PC-9 (cell line): ENCODE measurements at places on chromosomes 11 and 22. TPM values are rescaled to one million over a fixed set of nuclear protein-coding genes. Genes with fewer than 3 reads are reported as not detected.

NUP98 gene
- total RNA-seq = 49.8 and 59.7 TPM in 2 replicates

GRCh38 chr11:11397036-11397415 is 44.0 kb upstream of the CSNK2A3 start:
- DNase-seq = no peak
- H3K4me3 ChIP-seq = no peak overlapping the region
- H3K36me3 ChIP-seq = no peaks in the 10 kb centered on the region
- no peaks in the 10 kb centered on the region for H3K4me1 ChIP-seq
- peaks cover 40% of the 10 kb centered on the region for H3K27me3 ChIP-seq

DNA sequence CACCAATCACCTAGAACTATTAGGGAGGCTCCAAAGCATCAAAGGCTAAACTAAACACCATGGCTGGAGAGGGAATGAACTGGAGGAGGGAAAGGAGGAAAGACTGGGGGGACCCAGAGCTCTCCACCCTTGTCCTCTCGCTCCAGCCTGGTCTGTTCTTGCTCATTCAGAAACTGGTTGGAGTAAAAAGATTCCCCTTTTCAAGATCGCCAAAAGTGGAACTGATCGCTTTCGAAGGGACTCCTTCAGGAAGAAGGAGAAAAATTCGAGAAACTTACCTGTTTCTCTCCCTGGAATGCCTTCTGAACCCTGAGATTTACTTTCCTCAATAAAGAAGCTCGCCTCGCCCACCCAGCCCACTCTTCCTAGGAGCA is 46.9 kb downstream of the OR4D9 start:
- no peak for DNase-seq
- H3K4me1 ChIP-seq = peaks cover 28% of the 10 kb centered on the region
- H3K27ac ChIP-seq = no peak overlapping the region
- no peaks in the 10 kb centered on the region for H3K36me3 ChIP-seq
- no peak overlapping the region for H3K4me3 ChIP-seq

DNA sequence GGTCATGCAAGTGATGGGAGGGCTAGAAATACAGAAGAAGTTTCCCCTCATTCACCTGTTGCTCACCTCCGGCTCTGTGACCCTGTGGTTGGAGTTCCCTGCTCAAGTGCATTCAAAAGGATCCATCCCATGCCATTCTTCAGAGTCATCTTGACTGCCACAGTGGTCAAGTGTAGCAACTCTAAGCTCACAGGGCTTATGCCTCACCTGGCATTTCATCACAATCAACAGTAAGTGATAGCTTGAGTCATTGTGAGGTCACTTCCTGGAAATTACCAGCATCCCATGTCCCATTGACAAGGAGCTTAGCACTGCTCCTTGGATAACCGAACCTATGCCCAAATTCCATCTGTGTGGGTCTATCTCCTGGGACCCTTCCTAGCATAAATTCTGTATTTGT is 55.6 kb downstream of the OR4C45 start:
- no peaks in the 10 kb centered on the region for H3K36me3 ChIP-seq
- peak; percentile 63 for DNase-seq
- no peaks in the 10 kb centered on the region for H3K27me3 ChIP-seq
- H3K4me3 ChIP-seq = no peak overlapping the region

- no peaks in the 10 kb centered on the region for H3K36me3 ChIP-seq
- H3K27ac ChIP-seq = no peak overlapping the region
- H3K4me3 ChIP-seq = no peak overlapping the region
- H3K27me3 ChIP-seq = peaks cover 94% of the 10 kb centered on the region
- DNase-seq = no peak
Observed at GRCh38 chr11:44324749-44325525, 15.0 kb upstream of the ALX4 start.
